NCI-H1930 (cell line): ENCODE measurements at places on chromosomes 3 and 15.

DNA sequence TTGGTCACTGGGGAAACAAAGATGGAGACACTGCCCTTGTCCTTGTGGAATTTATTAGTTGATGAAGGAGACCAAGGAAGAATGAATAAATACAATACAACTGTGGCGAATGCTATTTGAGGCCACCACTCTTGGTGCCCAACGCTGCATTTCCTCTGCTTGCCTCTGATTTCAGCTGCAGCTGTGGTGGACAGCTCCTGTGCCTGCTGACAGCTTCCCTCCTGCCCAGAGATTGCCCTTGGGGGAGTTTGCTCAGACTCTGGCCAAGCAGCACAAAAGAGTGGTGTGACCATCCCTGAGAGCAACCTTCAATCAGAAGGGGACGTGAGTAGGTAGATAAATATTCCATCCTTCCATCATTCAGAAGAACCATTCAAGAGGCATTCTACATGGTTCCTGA, 64.6 kb upstream of the FHIT start:
- DNase-seq: no peak

- no peak for DNase-seq
Measured at GRCh38 chr3:13517253-13517977, 31.5 kb upstream of the FBLN2 start.

DNA sequence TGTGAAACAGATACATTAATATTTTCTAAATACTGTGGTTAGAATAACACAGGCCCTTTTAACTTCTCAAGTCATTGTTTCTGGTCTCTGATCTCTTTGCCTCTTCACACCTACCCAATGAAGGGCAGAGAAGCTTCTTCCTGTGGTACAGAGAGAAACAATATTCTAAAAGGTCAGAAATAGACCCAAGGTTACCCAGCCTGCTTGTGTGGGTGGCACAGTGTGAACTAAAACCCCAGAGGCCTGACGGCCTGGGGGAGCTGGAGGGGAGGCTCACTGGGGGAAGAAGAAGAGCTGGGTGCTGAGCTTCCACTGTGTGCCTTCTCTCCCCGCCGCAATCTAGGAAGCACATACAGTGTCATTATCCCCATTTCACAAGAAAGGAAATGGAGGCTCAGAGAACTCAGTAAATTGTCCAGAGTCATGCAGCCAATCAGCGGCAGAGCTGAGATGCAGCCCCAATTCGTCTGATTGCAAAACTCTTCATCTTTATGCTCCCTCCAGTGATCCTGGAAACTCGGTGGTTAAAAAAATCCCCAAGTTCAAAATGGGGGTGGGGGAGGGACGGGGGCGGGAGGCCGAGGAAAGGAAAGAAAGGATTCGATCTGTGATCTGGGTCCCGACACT, 64.1 kb upstream of the HEG1 start:
- DNase-seq: no peak

GRCh38 chr3:30248423-30248822, 358.0 kb upstream of the TGFBR2 start:
- DNase-seq: no peak
